ENCODE measurements at places on chromosomes 13 and 19.

- no peak for DNase-seq
Observed at GRCh38 chr13:26221399-26221720, 754 bp downstream of the RNF6 start.

- no peak for DNase-seq
Observed at GRCh38 chr13:71870100-71870499, 3.1 kb upstream of the DACH1 start.

DNA sequence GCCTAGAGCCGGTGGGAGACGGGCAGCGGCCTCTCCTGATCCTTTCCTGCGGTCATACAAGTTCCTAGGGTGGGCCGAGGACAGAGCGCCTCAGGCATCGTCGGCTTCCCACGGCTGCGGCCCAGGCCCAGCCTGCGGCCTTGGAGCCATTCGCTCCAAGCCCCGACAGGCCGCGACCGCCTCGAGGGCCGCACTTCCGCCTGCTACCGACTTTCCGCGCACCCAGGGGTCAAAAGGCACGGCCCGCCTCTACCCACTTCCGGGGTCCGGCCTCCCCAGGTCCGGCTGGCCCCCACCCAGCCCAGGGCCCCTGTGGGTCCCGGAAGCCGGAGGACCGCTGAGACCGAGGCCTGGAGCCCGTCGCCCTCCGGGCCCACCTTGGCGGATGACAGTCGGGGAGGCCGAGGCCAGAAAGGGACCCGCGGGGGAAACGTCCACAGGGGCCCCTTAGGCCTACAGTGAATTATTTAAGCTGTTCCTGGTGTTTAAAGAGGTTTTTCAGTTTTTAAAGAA, 16.2 kb downstream of the ZIC2 start:
- DNase-seq = no peak

DNA sequence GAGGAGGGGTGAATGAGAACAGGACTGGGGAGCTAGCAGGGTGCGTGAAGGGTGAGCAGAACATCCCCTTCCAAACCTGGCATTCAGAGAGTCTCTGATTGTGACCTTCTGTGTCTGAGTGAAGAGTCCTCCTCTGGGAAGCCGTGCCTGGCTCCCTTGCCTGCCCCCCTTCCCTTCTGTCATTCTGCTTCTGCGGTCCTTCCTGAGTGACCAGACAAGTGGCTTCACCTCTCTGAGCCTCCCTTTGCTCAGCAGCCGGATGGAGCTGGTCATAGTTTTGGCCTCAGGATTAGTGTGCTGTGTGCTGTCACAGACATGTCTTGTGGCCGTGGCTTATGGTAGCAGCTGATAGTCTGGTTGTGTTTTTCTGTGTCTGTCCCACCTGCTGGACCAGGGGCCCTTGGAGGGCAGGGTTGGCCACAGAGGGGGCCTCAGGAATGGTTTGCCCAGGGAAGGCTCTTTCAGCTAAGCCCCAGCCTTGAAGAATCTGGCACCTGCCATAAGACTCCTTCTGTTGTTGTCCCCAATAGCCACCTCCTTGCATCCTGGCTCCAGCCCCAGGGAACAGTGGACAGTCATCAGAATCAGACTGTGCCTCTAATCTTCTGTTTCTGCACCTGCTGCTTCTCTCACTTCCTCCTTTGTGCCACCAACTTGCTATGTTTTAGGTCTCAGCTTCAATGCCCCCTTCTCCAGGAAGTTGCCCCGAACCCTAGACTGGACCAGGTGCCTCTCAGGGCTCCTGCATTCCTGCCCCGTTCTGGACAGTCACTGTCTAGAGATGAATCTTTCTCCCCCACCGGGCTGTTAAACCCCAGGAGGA, 5.9 kb downstream of the CLPTM1 start:
- DNase-seq = no peak

DNA sequence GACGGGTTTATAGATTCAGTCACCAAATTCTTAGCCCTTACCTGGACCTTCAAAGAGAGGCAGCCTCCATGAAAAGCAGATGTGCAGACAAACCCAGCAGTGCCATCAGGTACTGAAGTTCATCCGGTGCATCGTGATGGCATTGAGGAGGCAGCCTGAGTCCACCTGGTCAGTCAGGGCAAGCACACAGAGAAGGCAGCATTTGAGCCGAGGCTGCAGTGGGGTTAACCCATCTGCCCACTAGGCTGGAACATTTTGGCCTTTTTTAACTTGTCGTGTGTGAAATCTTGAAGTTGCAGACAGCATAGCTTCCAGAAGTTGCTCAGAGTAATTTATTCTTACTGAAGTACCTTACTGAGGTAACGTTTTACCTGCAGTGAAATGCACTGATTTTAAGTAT, 4.9 kb downstream of the LMO7 start:
- no peak for DNase-seq

DNA sequence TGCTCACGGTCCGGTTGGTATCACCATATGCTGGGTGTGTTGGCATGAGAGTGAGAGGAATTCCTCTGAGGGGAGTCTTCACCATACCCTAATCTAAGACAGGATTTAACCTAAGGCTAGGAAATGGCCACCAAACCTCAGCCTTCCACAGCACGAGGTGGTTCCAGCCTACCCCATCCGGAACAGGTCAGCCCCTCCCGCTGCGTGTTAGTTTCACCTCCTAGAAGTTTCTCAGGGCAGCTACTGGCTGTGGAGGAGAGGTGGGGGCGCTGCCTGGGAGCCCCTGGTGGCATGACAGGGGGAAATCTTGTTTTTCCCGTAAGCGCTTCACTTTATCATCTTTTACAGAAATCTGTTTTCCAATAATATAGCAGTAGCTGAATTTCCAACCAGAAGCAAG, 55.1 kb downstream of the RGCC start:
- no peak for DNase-seq

DNA sequence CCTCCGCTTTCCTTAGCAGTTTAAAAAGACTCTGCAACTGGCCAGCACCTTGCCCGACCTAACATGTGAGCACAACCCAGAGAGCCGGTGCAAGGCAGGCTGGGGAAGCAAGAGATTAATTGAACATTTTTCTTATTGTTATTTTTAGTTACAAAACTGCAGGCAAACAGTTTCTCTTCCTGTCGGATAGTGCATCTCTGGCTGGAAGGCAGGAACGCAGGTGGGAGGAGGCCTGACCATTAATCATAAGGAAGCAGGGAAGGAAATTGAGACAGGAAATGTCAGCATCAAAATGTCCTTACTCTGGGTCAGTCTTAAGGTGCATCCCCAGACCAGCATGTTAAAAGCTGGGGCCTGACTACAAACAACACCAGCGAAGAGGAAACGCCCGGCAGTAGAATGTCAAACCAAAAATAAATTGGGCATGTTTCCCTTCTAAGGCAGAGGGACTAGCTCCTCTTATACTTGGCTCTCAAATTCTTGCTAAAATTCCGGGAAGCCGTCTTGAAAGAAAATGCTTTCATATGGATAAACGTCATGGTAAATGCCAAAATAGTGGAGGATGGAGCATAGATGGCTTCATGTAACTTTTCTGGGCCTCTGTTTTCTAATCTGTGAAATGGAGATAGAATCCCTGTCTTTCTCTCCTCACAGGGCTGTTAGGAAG, 226.8 kb downstream of the RAP2A start:
- DNase-seq = no peak

GRCh38 chr19:51407511-51408131, 9.8 kb downstream of the SIGLEC10 start:
- DNase-seq = no peak

DNA sequence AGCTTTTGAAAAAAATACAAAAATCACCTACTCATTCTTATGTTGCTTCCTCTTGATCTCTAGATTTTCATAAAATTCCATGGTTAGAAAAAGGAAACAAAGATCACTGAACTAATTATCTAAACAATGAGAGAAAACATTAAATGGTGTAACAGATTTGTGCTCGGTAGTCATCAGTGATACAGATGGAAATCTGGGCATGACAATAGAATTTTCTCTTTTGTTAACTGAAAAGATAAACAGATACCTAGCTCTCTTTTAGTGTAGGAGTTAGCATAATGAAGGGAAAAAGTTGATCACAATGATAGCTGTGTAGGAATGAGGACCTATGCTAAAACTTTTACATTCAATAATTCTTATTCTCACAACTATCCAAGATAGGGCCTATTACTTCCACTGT, 103.7 kb downstream of the TBC1D4 start:
- no peak for DNase-seq

- DNase-seq = no peak
Observed at GRCh38 chr19:30161770-30162169, 210.4 kb upstream of the ZNF536 start.

GRCh38 chr13:99726282-99726894, 225.1 kb downstream of the TM9SF2 start:
- no peak for DNase-seq

GRCh38 chr19:17073869-17074633, 1.2 kb downstream of the HAUS8 start:
- DNase-seq = no peak

- no peak for DNase-seq
Observed at GRCh38 chr13:24630121-24630520, 50.1 kb upstream of the ATP12A start.

GRCh38 chr13:28499609-28500008, 4.7 kb upstream of the FLT1 start:
- no peak for DNase-seq

- no peak for DNase-seq
Observed at GRCh38 chr13:32791545-32792172, 205.4 kb downstream of the PDS5B start.

GRCh38 chr13:105740739-105741138, 794.7 kb downstream of the EFNB2 start:
- no peak for DNase-seq

DNA sequence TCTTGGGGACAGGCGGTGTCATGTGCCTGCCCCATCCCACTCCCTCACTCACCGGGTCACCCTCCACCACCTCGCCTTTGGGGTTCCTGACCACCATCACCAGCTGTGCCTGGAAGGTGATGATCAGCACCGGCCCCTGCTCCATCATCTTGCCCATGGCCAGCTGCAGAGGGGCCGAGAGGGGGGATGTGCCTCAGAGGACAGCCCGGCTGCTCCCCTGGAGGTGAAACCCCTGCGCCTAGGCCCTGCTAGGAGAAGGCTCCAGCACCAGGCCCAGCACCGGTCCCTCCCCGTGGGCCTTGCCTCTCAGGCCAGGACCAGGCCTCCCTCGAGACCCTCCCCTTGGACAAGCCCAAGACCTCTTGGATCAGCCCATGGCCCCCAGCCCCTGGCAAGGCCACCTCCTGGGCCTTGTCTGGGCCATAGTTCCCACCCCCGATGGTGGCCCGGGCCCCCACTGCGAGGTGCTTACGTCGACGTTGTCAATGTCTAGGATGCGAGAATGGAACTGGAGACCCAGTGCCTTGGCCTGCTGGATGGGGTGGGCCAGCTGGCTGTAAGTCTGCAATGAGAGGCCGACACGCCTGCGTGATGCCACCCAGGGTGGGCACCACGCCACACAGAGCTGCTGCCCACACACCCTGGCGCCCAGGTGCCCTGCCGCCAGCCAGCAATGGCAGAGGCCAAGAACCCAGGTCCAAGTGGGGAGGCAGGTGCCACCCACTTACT, 1.8 kb upstream of the CTXN1 start:
- no peak for DNase-seq

DNA sequence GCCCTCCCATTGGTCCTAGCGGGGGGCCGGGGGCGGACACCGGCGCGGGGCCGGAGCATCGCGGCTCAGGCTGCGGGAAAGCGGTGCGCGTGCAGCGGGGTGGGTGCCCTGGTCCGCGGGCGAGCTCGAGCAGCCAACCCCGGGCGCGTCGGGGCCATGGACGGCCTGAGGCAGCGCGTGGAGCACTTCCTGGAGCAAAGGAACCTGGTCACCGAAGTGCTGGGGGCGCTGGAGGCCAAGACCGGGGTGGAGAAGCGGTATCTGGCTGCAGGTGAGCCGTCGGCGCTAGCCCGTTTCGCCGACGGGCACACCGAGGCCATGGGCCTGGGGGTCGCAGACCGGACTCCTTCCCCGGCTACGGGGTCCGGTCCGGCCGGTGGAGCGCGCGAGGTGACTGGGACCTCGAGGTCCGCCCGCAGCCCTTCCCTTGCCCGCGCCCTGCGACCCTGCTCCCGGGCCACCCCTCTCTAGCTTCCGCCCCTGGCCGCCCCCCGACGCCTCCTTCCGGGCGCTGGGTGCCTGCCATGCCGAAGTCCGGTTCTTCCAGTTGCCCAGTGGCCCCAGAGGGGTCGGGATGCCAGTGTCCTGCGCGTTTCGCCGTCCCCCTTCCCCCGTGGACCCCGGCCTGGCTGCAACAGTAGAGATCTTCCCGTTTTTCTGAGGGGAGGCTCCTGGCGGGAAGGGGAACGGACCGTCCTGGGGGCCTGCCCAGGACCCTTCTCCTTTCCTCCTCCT, at the start of gene REEP6:
Gene REEP6 (plus strand): TSS at position 68 of the 735 bp plus-strand sequence. CDS start 89 bp downstream, at position 157.
- no peak for DNase-seq

- DNase-seq = no peak
Observed at GRCh38 chr13:106090001-106090400, 445.5 kb downstream of the EFNB2 start.

GRCh38 chr13:75800545-75800944, 164.4 kb downstream of the LMO7 start:
- DNase-seq = no peak

DNA sequence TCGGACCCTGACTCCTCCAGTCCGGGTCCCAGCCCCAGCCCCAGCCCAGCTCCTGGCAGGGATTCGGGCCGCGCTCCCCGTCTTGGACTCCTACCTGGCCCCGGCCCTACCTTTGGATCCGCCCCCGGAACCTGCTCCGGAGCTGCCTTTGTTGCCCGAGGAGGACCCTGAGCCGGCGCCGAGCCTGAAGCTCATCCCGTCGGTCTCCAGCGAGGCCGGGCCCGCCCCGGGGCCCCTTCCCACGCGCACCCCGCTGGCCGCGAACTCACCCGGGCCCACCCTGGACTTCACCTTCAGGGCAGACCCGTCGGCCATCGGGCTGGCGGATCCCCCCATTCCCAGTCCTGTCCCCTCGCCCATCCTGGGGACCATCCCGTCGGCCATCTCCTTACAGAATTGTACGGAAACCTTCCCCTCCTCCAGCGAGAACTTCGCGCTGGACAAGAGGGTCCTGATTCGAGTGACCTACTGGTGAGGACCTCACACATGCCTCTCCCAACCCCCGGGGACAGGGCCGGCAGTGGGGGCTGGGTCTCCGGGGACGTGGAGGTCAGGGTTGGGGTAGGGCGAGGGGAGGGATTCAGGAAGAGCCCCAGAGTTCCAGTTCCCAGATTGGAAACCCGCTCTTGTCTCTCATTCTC, 732 bp downstream of the SELENOV start:
- DNase-seq = no peak

- DNase-seq = no peak
Observed at GRCh38 chr19:45529420-45529785, 22.1 kb downstream of the VASP start.

- no peak for DNase-seq
Observed at GRCh38 chr13:82036602-82037001, 1695.7 kb upstream of the SPRY2 start.

- no peak for DNase-seq
Observed at GRCh38 chr13:42266473-42266872, 5.5 kb upstream of the AKAP11 start.

- DNase-seq = no peak
Observed at GRCh38 chr13:80030491-80030890, 310.4 kb downstream of the SPRY2 start.

DNA sequence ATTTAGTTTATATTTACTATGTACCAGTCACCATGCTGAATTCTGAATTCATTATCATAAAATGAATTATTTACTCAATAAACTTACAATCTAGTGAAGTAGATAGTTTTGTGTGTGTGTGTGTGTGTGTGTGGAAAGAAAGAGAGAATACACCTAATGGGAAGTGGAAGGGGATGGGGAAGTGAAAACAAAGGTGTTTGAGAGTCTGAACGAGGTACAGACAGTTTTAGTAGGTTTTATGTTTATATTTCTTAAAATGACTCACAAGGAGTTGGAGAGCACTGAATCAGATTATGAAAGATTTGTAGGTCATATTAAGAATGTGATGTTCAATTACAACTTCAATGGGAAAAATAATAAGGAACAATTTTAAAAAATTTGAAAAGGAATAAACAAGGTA, 1753.0 kb downstream of the SLITRK1 start:
- no peak for DNase-seq
